Neural progenitor cell (in vitro differentiated cells): ENCODE measurements at places on chromosomes 12 and 14.
A peak's percentile ranks its signal among the peaks of the same experiment; 100 is the strongest.

DNA sequence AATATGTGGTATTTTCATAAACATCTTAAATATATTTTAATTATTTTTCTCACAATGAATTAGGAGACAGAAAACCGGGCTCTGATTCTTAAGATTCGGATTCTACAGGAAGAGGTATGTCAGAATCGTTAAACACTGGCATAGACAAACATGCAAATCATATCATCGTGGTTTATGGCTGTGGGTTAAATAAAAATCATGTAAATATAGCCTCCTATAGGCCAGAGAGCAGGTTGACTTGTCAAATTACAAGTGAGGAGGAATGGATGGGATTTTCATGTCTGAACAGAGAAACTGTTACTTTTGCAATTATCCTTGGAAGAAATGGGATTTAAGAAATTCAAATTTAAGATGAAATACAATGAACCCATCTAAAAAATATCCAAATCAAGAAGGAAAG, 74.9 kb upstream of the BCAT1 start:
- DNase-seq = no peak

- DNase-seq = no peak
These were observed 225.0 kb downstream of the KCNC2 start for GRCh38 chr12:74984631-74985030.

GRCh38 chr14:21025371-21026273, 761 bp upstream of the NDRG2 start:
- peak; percentile 58 for DNase-seq

DNA sequence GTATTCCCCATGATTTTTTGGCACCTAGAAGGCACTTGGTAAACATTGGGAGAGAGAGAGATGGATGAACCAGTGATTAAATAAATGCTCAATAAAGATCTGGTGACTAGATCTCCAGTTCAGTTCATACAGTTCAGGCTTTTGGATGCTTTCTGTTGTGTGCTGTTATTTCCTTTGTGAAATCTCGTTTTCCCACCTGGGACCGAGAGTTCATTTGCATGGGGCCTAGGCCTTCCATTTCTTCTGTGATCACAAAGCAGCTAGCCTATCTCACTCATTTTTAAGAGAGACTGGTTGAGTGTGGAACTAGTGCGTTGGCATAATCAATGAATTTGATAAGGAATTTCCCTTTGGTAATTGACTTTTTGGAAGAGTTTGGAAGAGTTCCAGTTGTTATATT, 104.0 kb downstream of the VRK1 start:
- no peak for DNase-seq

DNA sequence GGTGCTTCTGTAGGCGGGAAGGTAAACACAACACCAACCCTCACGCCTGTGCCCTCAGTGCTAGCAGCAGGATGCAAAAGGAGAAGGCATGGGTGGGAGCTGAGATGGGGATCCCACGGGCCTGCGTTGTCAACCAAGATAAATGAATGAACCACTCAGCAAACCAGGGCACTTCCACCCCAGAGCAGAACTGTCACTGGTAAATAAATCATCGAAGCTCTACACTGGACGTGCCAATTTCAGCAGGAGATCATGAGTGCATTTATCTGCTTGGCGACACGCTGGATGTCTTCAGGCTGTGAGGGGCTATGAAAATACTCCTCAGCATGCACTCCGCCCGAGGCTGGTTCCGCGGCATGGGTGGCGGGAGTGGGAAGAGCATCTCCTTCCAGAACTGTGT, 33.2 kb downstream of the HSPB8 start:
- no peak for DNase-seq

DNA sequence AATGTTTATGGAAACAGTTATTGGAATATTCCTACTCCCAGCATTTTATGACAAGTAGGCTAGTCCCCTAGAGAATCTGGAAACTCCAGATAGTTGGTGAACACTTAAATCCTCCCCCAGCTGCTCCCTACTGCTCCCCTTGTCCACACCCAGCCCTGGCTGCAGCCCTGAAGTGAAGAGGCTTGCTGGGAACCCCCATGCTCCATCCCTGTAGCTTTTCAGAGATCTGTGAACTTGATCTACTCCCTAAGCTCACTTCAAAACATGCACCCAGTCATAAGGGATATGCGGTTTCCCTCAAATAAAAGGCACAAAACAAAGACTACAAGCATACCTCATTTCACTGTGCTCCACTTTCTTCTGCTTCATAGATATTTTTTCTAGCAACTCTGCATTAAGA, 33.2 kb downstream of the EGLN3 start:
- no peak for DNase-seq

GRCh38 chr12:29088611-29089219, 60.4 kb upstream of the FAR2 start:
- no peak for DNase-seq

DNA sequence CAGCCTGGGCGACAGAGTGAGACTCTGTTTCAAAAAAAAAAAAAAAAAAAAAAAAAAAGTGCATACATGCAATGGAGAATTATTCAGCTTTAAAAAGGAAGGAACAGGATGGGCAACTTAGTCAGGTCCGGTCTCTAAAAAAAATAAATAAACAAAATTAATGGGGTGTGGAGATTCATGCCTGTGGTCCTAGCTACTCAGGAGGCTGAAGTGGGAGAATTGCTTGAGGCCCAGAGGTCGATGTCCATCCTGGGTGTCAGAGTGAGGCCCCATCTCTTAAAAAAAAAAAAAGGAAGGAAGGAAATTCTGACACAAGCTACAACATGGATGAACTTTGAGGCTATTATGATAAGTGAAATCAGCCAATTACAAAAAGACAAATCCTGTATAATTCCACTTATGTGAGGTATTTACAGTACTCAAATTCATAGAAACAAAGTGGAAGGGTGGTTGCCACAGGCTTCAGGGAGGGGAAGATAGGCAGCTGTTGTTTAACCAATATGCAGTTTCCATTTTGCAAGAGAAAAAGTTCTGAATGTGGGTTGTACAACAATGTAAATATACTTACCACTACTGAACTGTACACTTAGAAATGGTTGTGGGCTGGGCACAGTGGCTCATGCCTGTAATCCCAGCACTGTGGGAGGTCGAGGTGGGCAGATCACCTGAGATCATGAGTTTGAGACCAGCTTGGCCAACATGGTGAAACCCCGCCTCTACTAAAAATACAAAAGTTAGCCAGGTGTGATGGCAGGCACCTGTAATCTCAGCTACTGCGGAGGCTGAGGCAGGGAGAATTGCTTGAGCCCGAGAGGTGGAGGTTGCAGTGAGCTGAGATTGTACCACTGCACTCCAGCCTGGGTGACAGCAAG, 12.3 kb upstream of the APOF start:
- no peak for DNase-seq

DNA sequence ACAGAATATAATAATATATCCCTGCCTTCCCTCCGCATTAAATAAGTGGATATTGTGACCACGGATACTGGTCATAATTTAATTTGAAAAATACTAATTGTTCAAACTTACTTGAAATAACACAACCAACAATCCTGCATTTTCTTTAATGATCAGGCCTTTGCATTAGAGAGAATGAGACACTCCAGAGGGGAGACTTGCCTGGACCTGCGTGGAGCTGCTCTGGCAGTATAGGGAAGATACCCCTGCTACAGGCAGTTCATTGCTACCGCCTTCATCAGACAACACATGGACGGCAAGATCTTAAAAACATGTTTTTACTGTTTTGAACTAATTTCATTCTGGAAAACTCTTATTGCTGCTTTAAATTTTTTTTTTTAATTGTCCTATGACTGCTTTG, 211.0 kb upstream of the FAR2 start:
- DNase-seq = no peak

GRCh38 chr14:29278301-29279263, 512.0 kb downstream of the FOXG1 start:
- DNase-seq = no peak

DNA sequence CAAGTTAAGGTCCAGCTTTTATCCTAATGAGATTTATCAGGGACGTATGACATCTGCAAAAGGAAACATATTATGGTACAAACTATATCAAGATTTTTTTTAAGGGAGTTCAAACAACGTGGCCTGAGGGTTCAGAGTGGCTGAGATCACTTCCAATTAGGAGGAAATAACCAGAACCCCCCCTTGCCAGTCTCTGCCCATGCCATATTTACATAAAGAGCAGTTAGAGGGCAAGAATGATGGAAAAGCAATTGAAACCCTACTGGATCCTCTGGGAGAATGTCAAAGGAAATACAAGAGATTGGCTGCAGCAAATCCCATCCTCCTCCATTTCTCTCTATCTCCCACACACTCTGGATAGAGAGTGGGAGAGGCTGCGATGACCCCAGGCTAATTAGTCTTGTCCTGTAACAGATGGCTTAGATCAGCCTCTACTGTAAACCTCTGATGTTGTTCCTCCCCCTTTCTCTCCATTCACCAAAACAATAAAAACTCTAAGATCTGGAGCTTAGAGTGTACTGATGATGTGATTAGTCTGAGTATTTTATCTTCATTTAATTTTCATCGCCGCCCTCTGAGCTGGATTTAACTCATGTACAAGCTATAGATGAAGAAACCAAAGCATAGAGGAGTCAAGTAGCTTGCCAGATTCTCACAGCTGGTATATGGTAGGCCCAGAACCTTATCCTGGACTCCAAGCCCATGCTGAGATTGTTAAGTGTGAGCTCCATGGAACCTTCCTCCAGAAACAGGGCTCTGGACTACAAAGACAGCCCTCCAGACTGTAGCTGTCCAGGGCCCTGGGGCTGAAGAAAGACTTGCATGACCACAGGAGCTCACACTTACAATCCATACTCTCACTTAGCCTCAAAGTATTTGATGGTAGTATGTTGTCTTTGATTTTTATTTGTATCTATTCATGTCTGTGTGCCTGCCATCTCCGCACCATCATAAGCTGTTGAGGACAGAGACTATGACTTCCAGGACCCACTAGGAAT, 54.1 kb upstream of the GNG2 start:
- no peak for DNase-seq

DNA sequence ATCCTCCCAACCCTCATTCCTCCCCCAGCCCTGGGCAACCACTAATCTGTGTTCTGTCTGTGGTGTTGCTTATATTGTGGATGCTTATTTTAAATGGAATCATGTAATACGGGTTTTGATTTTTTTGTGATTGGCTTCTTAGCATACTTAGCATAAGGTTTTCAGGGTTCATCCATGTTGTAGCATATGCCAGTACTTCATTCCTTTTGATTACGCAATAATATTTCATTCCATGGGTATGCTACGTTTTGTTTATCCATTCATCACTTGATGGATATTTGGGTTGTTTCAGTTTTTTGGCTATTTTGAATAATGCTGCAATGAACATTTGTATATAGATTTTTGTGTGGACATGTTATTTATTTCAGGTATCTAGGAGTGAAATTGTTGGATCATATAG, 82.9 kb downstream of the TSPAN9 start:
- no peak for DNase-seq

DNA sequence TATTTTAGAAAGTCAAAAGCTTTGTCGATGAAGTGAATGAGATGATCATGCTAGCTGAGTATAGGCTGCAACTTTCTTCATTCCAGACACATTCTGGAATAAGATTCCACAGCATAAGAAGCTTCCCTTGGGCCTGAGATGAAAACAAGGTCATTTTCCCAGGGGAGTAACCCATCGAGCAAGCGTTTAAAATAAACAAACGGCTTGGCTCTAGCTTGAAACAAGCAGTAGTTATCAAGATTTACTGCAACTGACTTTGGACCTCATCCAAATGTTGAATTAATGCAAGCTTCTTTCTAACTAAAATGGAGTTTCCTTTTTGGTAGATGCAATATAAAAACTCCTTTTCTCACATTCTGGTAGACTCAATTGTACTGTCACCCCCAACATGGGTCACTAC, 23.0 kb downstream of the KCNJ8 start:
- DNase-seq = no peak

- DNase-seq = no peak
These were observed 388.0 kb downstream of the EMP1 start for GRCh38 chr12:13584541-13584940.

- DNase-seq = peak; percentile 81
These were observed 947 bp downstream of the AEBP2 start for GRCh38 chr12:19440019-19440858.

DNA sequence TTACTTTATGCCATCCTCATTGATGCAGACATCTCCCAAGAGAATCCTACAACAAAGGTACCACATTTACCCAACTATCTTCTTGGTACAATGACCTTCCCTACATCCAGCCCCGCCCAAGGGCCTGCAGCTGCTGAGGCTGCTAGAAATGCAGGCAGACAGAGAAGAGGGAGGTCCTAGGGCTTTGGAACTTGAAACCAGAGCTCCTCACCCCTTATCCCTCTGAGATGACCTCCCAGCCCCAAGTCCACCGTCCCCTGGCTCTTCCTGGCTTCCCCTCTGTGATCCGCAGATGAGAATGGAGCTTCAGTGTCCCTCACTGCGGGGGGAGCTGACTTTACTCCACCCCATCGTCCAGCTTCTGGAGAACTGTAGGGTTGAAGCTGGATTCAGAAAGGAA, 1.6 kb upstream of the TNFRSF1A start:
- DNase-seq = no peak

GRCh38 chr14:39102265-39102968, 618 bp downstream of the SEC23A start:
- no peak for DNase-seq

- DNase-seq = peak; percentile 88
These were observed 10.9 kb upstream of the PIK3C2G start for GRCh38 chr12:18250313-18250916.
